HT1080 (cell line): ENCODE measurements at places on chromosomes 5 and 9. TPM values are rescaled to one million over a fixed set of nuclear protein-coding genes. Genes with fewer than 3 reads are reported as not detected.

The ARHGEF39 gene
- total RNA-seq: 5.3 and 8.9 TPM in 2 replicates

The DMRT3 gene
- not detected in 2 replicates for total RNA-seq

The ANKRD20A1 gene
- 11.8 and 12.3 TPM in 2 replicates for total RNA-seq

The IL3 gene
- total RNA-seq: not detected in 2 replicates

The GPR21 gene
- total RNA-seq: 0.55 TPM in 1 of 2 replicates, not detected in the other

The SPATA31C1 gene
- not detected in 2 replicates for total RNA-seq

The TSSK1B gene
- not detected in 2 replicates for total RNA-seq

The TPPP gene
- total RNA-seq: 0.18 and 0.37 TPM in 2 replicates

The GARNL3 gene
- 1.2 and 1.5 TPM in 2 replicates for total RNA-seq

The PTGDS gene
- total RNA-seq: not detected in 2 replicates

The WNK2 gene
- total RNA-seq: not detected in 2 replicates

The RNF130 gene
- total RNA-seq: 34.5 and 43.4 TPM in 2 replicates
